ENCODE measurements at places on chromosomes 1 and 21.

DNA sequence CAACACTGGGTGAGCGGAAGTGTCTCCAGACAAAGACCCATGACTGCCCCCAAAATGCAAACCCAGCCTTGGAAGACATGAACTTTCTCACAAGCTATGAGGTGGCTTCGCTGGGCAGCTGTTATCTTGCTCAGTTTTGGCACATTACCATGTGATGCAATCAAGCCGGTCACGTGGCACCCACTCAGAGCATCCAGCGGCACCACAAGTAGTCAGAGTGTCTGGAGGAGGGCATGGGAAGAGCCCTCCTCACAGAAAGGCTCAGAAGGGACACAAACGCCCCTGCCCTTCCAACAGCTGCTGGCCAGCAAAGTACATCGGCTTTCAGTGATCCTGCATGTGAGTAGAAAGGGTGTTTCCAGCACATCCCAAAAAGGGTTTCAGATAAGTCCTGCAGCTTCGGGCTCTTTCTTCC lies 145.5 kb upstream of the IRF2BP2 start:
- no peak for DNase-seq

- DNase-seq, result no peak
Measured at GRCh38 chr1:8945568-8945967, at the start of gene CA6. TSS of gene CA6 (plus strand) at chr1:8945868. CDS start at chr1:8945887, 19 bp downstream.

- no peak for DNase-seq
Measured at GRCh38 chr1:216902669-216903381, 179.6 kb upstream of the ESRRG start.

- no peak for DNase-seq
Measured at GRCh38 chr1:175136246-175136645, 56.3 kb downstream of the KIAA0040 start.

GRCh38 chr1:45275054-45275453 lies 51.6 kb upstream of the HPDL start:
- DNase-seq, result no peak

DNA sequence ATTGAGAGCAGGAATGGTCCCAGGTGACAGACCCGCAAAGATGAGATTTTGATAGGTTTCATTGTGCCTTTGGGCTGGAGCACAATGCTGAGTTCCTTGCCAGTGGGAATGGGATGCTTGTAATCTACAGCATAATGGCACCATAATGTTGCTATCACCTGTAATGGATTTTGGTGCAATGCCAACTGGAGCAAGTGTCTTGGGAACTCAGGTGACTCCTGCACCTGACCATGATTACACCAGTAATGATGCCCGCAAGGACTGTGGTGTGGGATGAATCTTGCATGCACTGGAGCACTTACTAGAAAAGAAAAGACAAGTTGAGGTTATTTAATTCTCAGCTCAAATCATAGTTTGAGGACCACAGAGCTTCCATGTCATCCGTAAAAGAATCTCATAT lies 96.7 kb downstream of the PTPRU start:
- no peak for DNase-seq

DNA sequence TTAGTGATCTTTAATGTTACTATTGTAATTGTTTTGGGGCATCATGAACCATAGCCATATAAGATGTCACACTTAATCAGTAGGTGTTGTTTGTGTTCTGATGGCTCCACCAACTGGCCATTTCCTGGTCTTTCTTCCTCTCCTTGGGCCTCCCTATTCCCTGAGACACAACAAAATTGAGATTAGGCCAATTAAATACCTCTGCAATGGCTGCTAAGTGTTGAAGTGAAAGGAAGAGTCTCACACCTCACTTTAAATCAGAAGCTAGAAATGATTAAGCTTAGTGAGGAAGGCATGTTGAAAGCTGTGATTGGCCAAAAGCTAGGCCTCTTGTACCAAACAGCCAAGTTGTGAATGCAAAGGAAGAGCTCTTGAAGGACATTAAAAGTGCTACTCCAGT lies 30.7 kb downstream of the PPP2R5A start:
- DNase-seq, result peak; percentile 33

DNA sequence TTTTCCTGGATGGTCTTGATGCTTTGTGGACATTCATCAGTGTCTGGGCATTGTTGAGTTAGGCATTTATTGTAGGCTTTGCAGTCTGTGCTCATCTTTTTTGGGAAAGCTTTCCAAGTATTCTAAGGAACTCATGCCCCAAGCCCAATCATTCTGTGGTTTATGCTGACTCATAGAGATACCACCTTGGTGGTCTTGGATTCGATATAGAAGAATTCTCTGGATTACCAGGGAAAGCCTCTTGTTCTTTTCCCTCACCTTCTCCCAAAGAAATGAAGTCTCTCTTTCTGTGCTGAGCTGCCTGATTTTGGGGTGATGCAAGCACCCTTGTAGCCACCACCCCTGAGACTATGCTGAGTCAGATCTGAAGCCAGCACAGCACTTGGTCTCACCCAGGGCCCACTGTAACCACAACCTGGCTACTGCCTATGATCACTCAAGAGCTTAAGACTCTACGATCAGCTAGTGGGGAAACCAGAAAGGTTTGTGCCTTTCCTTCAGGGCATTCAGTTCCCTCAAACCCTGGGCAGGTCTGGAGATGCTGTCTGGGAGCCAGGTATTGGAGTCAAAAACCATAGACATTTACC lies 422.6 kb downstream of the NUF2 start:
- no peak for DNase-seq

DNA sequence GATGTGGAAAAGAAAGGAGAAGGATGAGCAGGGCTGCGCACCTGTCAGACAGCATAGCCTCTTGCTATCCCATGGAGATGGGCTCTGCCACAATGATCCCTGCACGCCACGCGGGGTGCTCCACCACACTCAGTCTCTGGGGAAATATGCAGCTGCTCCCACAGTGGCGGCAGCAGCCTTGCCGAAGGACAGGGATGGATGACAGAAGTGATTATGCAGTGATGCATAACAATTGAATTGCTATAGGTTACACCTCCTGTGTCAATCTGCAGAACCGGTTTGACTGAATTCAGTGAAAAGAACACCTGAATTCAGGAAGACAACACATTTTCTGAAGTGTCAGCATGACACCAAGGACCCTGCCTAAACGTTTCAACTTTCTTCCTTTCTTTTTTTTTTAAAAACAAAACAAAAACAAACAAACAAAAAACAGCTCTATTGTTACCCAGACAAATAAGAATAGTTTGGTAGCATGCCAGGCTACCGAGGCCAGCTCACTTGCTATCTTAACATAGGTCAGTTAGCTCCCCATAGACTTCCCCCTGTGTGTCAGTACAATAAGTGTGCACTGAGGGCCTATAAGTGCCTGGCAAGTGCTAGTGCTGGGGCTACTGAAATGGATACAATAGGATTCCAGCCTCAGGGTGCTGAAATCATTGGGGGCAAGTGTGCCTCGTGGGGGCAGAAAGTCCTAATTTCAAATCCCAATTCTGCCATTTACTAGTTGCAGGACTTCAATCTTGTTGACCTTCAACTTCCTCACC lies 127.6 kb upstream of the LMO4 start:
- no peak for DNase-seq

DNA sequence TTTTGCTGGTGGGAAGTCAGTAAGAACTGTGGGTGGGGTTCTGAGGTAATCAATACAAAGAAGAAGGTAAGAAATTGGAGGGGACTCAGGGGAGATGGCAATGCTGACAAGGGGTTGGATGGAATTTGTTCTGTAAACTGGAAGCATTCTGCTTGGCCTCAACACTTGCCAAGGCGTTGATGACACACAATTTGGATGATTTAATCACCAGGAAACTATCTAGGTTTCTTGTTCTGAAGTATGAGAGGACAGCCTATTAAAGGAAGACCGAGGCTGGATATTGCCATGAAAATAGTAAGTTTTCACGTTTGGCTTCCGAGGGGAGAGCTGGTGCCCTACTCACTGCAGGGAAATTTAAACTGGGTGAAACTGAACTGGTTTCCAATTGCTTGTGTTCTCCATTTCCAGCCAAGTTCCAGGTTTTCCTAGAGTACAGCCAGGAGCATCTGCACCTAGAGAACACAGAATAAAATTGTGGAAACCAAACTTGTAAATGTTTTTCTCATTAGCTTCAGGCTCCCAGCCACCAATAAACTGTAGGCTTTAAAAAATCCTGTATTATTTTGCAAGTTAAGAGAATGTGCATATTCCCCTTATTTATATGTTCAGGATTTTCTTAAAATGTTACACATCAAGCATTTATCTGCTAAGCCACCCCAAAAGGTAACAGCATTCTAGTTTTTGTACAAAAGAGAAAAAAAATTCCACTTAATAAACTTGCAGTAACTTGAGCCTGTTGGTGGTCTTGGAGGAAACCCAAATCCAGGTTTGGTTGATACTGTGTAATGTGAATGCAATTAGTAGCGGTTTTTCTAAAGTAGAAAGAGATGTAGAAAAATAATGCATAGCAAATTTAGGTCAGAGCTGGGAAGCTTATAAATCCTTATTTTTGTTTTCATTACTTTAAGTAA lies 53.8 kb downstream of the ROR1 start:
- DNase-seq, result no peak

GRCh38 chr21:45153358-45154318 lies 79.3 kb downstream of the ADARB1 start:
- peak; percentile 16 for DNase-seq

- DNase-seq, result no peak
Measured at GRCh38 chr21:37787456-37787855, 128.8 kb downstream of the KCNJ6 start.

DNA sequence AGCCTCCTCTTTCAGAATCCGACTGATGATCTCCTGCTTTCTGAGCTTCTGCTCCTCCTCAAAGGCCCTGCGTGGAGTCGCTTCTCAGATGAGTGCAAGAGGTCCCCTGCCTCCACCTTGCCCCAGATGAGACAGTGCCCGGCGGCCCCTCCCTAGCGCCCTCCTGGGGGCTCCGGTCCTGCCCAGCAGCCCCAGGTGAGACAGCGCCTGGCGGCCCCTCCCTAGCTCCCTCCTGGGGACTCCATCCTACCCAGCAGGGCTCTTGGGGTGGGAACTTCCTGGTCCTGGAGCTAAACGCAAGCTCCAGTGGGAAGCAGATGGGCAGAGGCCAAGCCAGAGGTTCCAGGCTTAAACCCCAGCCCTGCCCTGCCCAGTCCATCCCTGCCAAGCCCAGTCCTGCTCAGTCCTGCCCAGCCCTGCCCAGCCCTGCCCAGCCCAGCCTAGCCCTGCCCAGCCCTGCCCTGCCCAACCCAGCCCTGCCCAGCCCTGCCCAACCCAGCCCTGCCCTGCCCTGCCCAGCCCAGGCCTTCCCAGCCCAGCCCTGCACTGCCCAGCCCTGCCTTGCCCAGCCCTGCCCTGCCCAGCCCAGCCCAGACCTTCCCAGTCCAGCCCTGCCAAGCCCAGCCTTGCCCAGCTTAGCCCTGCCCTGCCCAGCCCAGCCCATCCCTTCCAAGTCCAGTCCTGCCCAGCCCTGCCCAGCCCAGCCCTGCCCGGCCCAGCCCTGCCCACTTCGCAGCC lies 34.6 kb downstream of the CFAP74 start:
- DNase-seq, result no peak

DNA sequence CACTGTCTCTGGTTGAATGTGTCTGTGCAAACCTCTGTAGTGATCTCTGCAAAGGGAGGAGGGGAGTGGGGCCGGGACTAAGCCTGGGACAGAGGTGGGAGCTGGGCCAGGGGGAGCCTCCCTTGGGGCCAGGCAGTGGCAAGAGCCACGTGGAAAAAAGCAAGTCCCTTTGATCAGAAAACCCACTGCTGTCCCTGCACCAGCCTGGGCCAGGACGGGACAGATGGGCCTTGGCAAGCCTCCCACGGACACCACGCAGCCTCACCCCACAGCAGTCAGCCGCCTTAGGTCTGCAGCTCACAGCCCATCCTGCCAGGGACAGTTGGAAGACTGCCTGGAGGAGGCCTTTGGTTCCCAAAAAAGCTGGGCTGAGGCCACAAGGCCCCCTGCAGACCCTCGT lies 11.7 kb upstream of the TRAPPC10 start:
- no peak for DNase-seq

DNA sequence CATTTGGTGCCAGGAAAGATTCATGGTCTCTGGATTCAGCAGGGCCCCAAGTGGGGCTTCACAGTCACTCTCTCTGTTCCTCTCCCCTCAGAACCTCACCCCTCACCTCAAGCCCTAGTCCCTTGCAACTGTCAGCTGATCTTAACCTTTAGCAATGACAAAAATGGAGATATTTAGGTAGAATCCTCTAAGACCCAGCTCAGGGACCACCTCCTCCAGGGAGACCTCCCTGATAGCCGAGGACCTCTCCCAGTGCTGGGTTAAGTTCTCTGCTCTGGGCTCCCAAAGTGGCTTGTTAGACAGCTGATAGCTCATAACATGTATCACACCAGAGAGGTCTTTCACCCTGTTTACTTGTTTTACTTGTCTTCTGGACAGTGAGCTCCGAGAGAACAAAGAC lies 257.6 kb upstream of the KIAA0040 start:
- no peak for DNase-seq

DNA sequence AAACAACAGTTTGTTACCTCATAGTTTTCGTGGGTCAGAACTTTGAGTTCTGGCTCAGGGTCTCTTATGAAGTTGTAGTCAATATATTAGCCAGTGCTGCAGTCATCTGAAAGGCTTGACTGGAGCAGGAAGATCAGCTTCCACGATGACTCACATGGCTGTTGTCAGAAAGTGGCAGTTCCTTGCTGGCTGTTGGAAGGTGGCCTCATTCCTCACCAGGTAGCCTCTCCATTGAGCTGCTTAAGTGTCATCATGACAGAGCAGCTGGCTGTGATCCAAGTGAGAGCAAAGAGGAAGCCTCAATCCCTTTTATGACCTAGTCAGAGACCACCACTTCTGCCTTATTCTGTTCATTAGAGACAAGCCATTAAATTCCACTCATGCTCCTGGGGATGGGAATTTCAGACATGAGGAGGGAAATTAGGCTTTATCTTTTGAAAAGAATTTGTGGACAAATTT lies 5.6 kb downstream of the OSBPL9 start:
- peak; percentile 2 for DNase-seq

DNA sequence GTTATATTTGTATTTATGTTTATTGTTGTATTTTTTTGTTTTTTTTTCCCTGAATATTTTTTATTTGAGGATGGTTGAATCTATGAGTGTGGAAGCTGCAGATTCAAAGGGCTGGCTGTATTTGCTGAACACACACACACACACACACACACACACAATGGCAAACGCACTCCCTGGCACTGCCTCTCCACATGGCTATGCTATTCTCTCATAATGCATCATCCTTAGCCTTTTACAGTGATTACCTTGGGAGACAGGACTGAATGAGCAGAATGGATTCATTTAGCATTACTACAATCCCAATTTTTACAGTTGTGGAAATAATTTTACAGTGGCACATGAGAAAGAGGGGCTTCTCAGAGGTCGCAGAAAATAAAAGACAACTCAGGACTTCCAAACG lies 390.1 kb downstream of the PCP4 start:
- DNase-seq, result no peak

DNA sequence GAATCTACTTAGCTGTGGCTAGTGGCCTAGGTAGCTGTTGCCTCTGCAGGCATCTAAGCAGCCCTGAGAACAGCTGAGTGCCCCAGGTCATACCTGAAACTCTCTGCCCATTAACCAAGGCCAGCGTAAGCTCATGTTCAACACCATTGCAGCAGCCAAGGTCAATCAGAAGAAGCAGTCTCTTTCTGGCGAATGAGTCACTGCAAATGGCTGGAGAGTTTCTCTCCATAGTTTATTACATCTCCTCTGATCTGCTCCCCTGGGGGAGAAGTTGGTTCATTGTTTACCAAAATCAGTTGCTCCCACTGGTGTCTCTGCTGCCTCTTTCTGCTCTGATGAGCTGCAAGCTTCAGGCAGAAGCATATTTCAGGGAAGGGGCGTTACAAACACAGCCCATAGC lies 6.9 kb upstream of the BCL9 start:
- no peak for DNase-seq
